ENCODE measurements at places on chromosomes 3 and 15.

DNA sequence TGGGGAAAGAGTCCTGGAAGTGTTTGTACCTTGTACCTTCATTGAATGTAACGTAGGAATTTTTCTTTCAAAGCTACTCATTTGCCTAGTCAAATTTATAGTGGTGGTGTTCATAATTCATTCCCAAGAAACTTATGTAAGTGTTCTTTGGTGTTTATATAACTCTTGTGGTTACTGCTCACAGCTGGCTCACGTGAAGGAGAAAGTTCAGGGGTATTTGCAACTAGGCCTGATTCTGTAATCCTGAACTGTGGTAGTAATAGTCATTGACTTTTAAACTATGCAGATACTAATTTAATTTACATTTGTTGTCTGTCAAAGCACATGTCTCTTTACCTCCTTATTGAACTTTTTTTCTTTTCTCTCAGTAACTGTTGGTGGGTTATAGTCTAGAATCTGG lies 50.5 kb upstream of the TEX264 start:
- no peak for DNase-seq

- DNase-seq = no peak
These were observed 106.3 kb upstream of the IL12A start for GRCh38 chr3:159882367-159882766.

DNA sequence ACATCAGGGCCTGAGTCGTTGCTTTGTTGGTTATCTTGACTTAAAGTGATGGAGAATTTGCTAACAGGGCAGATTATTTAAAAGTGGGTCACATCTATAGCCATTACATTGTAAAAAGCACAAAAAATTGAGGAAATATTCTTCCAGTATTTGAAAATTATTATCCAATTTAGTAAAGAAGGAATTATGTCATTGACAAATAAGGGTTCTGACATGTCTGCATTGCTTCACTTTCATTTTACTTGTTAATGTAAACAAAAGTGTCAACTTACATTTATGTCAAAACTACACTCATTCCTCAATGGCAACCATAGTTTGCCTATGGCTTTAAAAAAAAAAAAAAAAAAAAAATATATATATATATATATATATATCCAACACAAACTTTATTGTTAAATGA lies 3.4 kb upstream of the PARP14 start:
- DNase-seq = no peak

GRCh38 chr3:12831301-12831866 lies 10.0 kb downstream of the RPL32 start:
- DNase-seq = no peak

DNA sequence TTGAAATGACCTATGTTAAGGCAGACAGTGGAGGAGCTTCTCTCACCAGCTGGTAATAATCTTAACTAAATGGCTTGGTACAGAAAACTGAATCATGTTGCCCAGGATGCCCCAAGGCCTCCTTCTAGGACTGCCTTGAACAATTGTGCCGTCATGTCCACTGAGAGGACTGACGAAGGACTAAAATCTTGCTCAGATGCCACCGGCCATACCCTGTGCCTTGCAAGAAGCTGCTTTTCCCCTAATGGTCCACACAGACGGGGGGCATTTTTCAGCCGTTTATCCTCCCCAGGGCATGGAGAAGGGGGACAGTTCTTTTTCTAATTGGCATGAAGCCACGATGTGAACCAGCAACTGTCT lies 1.8 kb upstream of the CP start:
- DNase-seq = no peak
